ENCODE measurements at places on chromosomes 2 and 18.

GRCh38 chr18:42305869-42306593 is 351.0 kb downstream of the PIK3C3 start:
- DNase-seq, result no peak

DNA sequence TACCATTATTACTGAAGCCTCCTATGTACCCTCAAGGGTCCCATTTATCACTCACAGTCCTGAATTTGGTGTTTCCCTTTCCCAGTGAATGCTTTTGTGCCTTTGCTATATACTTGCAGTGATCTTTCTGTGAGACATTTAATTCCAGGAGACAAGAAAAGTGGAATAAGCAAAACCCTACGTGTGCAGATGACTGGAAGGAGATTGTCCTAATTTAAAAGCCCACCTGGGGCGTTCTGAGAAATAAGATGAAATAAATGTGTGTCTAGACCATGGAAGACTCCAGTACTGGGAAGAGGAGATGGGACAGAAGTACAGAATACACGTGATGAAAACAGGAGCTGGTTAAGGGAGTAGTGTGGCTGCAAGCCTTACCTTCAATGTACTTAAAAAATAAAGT is 19.3 kb downstream of the TYMS start:
- DNase-seq, result no peak

- DNase-seq, result no peak
Observed at GRCh38 chr2:239198221-239198620, 202.6 kb downstream of the HDAC4 start.

GRCh38 chr2:85669549-85669948 is 1.6 kb upstream of the SFTPB start:
- no peak for DNase-seq

- DNase-seq, result no peak
Observed at GRCh38 chr2:137357634-137358033, 592.3 kb downstream of the THSD7B start.

DNA sequence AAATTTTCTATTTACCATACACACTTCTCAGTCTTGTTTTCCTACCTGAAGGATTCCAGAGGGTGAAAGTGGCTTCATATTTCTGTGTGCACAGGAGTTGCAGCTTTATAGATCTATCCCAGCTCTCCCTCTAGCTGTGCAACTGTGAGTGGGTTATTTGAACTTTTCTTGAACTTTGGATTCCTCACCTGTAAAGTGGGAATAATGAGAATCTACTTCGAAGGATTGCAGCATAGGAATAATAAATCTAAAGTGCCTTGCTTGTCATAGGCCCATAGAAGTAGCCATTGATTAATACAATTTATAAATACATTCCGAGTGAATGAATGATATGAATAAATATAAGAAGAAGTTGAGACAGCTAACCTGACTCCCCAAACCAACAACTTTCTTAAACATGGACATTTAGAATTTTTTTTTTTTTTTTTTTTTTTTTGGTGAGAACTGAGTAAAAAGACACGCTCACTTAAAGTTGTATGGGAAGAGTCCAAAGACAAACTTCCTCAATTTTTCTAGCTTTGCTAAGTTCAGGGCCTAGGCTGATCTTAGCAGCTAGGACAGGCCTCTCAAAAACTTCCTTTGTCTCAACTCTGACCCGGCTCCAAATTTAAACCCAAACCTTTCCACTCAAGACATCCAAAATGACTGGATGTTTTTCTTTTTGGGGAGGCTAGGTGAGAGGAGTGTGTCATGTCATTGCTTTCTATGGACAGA is 203.3 kb upstream of the FBXO11 start:
- no peak for DNase-seq

- no peak for DNase-seq
Observed at GRCh38 chr2:26345283-26345544, 729 bp upstream of the SELENOI start.

- DNase-seq, result no peak
Observed at GRCh38 chr18:33840212-33840593, 262.2 kb downstream of the ASXL3 start.

DNA sequence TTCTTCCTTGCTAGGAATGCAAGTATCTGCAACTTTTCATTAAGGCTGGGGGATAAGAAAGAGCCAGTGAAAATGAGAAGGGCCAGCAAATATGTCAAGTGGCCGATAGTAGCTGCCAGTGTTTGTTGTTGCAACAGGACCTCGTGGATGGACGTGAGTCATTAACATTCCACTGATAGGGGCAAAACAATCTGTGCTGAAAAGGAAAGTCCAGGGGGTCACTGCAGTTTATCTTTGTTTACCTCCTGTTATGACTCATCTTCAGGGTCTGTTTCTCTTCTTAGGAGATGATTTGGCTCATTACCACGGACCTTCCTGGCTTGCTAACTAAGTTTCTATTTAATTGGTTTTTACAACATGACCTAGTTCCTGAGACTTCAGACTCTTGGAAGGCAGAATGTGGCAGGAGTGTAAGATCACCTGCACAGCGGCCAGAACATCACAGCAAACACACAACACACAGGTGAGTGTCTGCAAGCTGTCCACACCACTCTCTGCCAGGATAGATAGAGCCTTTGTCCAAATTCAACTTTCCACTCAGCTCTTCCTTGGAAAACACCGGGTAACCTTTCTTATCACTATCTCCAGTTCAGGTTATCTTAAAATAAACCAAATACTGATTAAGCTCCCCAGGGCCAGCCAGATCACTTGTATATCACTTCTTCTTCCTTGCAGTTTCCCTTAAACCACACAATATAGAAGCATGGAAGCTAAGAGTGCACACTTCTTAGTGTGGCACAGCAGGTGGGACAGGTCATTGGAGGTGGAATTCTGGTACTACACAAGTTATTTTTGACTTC is 157.5 kb upstream of the LMAN1 start:
- DNase-seq, result no peak

- DNase-seq, result no peak
Observed at GRCh38 chr2:240565333-240566202, 2.7 kb upstream of the RNPEPL1 start.

DNA sequence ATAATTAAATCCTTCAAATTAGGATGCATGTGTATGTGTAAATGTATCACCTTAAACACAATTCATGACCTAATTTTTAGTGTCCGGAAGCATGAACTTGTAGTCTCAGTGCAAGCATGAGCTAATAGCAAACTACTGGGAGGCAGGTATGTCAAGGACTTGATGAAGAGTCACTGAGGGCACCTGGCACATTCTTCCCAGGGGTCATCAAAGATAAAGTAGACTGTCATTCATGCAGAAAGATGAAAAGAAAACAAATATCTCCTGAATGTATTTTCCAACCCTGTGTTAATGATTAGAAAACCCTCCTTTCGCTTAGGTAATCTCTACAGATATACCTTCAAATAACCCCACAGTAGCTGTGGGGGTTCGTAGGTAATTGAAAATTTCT is 234.9 kb downstream of the SOCS6 start:
- DNase-seq, result no peak

- DNase-seq, result peak; percentile 87
Observed at GRCh38 chr2:238155051-238155760, 3.6 kb upstream of the ERFE start.

DNA sequence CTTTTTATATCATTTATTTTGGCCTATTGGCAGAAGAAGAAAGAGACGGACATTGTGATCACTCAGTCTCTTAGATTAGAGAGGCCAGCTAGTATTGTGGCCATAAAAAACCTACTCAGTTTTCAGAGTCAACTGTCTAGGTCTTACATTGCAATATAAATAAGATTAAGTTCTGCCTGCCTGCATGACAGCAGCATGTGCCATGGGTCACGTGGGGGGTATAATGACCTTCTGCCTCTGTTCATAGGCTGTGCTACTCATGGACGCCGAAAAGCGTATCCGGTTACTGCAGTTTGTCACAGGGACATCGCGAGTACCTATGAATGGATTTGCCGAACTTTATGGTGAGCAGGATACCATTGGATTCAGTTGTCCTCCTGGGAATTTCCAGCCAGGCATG is 238.5 kb downstream of the ALPK2 start:
- peak; percentile 75 for DNase-seq

DNA sequence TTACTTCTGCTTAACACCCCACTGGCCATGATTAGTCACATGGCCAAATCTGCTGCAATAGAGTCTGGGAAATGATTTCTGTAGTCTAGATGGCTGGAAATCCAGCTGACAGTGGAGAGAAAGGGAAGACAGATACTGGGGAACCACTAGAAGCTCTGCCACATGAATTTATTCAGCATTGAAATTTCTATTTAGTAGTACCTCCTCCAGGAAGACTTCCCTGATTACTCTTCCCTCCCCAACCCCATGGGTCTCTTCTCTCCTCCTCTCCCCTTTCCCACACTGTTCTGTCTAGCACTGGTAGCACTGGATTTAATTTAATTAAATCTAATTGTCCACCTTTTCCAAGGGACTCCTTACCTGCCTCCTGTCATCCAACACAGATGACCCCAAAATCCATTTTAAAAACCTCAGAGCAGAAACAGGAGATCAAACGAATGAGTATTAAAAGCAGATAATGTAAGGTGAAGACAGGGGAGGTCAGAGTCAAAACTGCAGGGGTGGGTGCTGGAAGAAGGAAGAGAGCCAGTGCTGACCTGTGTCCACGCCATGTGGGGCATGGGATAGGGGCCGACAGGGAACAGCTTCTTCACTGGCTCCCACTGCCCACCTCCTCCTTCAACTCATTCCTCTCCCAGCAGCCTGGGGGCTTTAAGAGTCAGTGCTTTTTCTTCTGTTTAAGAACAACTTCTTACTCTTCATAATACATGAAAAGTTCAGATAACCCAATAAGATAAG is 169.2 kb upstream of the HS6ST1 start:
- DNase-seq, result no peak

DNA sequence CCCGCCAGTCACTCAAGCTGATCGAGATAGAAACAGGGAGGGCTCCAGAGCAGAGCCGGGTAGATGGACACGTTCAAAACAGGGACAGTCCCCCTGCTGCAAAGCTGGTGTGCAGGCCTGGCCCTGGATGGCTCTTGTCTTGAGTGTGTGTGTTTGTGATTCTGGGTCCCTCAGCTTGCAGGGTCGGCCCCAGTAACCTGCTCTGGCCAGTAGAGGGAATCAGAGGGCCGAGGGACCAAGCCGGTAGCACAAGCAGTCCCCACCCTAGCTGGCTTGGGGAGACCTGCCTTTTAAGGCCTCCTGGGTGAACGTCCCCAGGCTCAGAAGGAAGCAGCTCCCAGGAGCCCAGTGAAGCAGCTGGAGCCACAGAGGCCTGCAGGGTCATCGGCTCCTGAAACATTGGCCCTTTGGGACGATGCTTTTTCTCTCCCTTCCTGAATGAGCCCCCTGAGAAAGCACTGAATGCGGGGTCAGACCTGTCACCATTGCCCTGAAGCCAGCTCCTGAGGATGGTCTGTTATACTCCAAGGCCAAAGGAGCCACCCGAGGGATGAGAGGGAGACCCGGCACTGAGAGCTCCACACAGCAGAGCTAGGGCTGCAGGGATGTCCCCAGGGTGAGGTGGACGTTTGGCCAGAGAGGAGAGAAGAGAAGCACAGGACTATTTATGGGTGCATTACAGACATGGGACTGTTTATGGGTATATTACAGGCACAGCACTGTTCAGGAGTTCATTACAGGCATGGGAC is 15.4 kb upstream of the MLPH start:
- DNase-seq, result no peak

GRCh38 chr2:170377500-170378207 is 199.7 kb downstream of the MYO3B start:
- DNase-seq, result no peak

DNA sequence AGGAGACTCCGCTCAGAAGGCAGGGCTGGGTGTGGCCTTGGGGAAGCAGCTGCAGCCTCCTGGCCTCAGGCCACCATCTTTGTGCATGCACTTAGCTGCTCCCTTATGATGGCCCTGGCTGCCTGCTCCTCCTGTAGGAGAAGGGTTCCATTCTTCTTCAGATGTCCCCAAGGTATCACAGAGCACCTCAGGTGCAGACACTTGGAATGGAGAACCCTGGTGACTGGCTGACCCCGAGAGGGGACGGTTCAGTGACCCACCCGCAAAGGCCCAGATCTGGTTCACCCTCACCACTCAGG is 9.6 kb downstream of the GPAT2 start:
- DNase-seq, result no peak

DNA sequence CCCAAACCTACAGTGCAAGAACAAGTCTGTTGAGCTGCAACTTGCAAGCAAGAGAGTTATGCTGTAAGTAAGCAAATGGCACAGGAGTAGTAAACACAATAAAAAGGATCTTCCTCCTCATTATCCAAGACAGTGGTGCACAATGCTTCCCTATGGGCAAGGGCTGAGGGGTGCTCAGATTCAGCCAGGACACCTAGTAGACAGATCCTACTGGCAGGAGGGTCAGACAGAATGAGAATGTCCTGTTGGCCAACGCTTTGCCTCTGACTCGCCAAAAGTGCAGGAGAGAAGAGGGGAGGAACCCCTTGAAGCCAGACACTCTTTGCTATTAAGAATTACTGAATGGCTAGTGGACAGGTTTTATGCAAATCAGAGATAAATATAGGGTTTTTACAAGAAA is 280.4 kb upstream of the SESTD1 start:
- no peak for DNase-seq

GRCh38 chr2:219440388-219441256 is 6.0 kb downstream of the SPEG start:
- DNase-seq, result no peak

- no peak for DNase-seq
Observed at GRCh38 chr2:229475778-229476177, 204.7 kb upstream of the PID1 start.

GRCh38 chr2:147499785-147500184 is 345.0 kb upstream of the ACVR2A start:
- no peak for DNase-seq

DNA sequence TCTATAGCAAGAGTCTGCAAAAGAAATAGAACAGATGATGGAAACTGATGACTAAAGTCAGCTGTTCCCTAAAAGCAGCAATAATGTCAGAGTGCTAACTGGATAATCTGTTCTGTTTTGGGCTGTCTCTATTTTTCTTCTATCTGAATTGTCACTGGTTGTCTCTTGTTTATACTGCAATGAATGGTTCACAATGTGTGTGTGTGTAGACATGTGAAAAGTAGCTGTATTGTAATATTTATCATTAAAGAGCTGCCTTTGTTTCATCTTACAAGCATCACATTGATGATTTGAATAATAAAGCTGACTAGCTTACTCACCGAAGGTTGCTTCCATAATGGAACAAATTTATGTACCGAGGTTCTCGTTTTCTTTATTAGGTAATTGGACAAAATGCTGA is 456.0 kb upstream of the ZEB2 start:
- no peak for DNase-seq

DNA sequence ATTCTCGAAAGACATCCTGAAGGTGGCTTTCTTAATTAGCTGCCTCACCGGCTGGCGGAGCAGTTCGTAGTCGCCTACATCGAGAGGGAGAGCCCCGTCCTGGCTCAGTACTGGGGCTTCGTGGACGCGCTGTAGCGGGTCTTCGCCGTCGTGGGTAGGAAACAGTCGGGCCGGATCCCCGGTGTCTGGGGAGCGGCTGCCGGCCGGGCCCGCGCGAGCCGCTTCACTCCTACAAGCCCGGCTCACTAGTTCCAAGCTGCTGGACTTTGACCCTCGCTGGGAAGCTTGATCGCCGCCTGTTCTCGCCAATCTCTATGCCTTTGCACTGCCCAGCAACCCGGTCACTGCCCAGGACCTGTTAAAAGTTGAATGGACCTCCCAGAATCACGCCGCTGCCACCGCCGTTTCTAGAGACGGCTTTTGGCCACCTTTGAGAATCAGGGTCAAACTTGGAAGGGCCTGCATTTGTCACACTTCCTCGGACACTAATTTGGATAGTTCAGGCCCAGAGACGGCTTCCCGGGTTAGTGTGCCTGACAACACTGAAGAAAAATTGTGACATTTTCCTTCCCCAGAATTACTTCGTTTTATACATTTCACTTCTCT is 41.4 kb upstream of the AKAIN1 start:
- no peak for DNase-seq

Measured in left kidney (tissue), 8 donors.